ENCODE measurements at places on chromosomes 5 and 9.
A peak's percentile ranks its signal among the peaks of the same experiment; 100 is the strongest.

GRCh38 chr5:10442576-10442975, 897 bp downstream of the ROPN1L start:
- DNase-seq, result no peak

DNA sequence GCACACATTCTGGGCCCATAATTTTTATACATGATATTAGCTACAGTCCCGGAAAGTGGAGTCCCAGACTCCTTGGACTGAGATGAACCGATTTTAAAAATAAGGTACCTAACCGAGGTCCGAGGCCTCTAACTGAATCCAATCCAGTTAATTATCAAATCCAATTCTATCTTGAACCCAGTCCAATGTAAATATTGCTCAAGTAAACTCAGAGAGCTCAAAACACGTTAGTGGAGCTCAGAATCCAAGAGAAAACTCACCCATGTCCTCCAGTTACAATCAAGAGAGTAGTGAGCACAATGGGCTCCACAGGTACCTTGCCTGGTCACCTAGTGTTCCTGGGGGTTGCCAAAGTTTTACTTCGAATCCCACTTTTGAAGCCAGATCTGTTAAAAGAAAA, 37.9 kb upstream of the DIRAS2 start:
- DNase-seq, result no peak

DNA sequence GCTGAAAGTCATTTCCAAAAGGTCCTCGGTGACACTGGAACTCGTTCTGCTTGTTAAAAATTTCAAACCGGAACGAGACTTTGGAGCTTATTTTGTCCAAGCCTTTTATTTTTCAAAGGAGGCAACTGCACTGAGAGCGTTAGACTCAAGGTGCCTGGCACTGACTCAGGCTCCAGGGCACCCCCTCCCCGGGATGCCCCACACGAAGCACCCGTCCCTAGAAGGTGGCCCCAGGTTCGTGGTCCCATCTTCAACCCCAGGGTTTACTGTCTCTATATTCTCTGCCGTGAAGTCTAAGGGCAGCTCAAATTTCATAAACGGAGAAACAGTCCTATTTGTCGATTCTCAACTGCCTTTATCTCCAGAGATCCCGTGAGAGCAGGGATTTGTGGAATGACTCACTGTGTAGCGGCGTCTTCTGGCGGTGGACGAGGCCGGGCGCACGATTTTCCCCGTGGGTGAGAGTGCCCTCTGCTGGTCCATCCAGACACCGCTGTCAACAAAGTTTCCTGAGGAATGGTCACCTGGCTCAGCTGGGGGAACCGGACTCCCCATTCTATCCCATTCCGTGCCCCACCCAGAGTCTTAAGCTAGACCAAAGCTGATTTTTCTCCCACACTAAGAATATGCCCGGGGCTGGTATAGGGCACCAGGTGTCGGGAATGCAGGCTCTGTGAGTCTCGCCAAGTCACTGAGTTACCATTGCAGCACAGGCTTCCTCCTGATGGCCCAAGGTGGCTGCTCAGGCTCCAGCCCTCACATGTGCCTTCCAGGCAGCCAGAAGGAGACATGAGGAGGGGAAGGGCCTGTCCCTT, 27.1 kb upstream of the SLC6A19 start:
- DNase-seq, result peak; percentile 48

GRCh38 chr5:16992006-16992405, 55.9 kb upstream of the MYO10 start:
- DNase-seq, result peak; percentile 62

DNA sequence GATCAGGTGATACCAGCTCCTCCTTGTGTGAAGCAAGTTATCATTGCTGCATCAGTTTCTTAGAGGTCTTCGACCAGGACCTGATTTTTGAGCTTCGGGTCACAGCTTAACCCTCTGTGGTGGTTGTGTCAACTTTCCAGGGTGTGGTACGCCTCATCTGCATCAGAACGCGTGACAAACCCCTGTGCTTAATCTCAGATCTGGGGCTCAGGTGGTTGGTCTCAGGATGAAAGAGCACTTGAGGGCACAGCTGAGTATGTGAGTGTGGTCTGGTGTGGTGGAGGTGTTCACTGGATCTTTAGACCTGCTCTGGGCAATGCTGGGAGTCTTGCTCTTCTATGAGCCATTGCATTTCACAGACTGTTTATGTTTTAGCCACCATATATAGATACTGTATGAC, 64.1 kb downstream of the OSTF1 start:
- DNase-seq, result no peak

- DNase-seq, result no peak
Measured at GRCh38 chr5:88671505-88672499, 211.2 kb downstream of the MEF2C start.

DNA sequence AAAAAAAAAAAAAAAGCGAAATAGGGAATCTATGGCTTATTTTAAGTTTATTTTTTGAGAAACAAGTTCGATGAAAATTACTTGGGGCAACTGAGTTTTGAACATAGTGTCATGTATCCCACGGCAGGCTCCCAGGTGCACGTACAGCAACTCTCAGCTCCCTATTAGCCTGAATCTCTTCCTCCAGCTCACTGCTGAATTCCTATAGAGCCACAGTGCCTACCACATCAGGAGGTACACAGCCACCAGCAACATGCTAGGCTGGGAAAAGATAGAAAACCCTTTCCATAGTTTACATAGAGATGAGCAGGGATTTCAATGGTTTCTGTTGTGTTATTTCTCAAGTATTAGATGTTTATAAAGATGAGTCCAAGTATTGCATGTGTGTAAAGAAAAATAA, 115.9 kb upstream of the RGMB start:
- no peak for DNase-seq

Measured in dermis microvascular lymphatic vessel endothelial cell (primary cell).